Breast epithelium (tissue), 4 donors: ENCODE measurements at places on chromosomes 3 and 15. TPM values are rescaled to one million over a fixed set of nuclear protein-coding genes. Genes with fewer than 3 reads are reported as not detected.

DNA sequence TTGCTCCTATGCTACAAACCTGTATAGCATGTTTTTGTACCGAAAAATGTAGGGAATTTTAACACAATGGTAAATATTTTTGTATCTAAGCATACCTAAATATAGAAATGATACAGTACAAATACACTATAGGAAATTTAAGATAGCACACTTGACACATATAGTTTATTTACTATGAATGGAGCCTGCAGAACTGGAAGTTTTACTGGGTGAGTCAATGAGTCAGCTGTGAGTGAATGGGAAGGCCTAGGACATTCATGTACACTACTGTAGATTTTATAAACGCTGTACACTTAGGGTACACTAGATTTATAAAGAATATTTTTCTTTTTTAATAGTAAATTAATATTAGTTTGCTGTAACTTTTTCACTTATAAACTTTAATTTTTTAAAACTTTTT is 707.7 kb upstream of the EPHA6 start:
- no peak overlapping the region for H3K4me3 ChIP-seq
- H3K4me1 ChIP-seq = no peaks in the 10 kb centered on the region
- no peaks in the 10 kb centered on the region for H3K36me3 ChIP-seq

DNA sequence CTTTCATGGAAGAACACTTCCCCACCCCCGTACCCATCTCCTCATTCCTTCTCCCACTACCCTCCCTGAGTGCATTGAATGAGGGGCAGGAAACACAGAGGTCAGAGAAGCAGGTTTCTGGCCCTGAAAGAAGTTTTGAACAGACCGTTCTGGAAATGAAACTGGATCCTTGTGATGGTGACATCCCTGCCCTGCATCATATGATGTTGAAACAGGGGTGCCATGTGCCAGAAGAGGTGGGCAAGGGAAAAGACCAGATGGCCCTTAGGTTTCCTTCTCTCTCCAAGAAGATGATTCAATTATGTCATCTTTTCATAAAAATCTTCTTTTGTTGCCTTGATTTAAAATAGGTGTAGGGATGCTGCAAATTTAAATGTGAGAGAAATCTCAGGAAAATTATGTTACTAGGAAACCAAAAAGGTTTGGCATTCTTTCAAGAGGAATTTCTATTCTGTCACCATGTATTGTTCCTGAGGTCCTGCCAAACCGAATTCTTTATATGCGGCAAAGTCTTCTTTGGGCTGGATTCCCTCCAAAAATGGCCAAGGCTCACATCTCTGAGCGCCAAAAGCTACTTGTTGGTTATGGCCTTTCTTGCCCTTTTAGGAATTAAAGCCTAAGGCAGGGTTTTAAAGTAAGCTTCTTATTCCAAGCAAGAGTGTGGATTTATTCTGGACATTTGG is 19.9 kb upstream of the TNFAIP8L3 start:
- no peak for DNase-seq
- no peaks in the 10 kb centered on the region for H3K36me3 ChIP-seq
- no peaks in the 10 kb centered on the region for H3K4me1 ChIP-seq
- no peaks in the 10 kb centered on the region for H3K27me3 ChIP-seq

DNA sequence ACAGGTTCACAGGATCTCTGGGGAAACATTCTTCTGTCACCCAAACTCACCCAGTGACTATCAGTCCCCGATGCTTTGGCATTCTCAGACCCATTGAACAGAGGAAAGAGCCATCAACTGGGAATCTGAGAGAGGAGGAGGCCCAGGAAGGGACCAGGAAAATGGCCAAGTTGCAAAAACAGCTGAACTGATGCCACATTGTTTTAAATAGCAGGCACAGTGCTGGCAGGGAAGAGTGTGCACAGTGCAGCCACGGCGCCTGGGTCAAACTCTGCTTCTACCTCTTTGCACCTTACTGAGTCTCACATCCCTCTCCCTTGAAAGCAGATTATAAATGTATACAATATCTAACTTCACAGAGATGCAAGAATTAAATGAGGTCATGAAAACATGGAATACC is 66.4 kb downstream of the SRGAP3 start:
- H3K36me3 ChIP-seq = no peaks in the 10 kb centered on the region
- H3K27me3 ChIP-seq = no peaks in the 10 kb centered on the region
- H3K4me3 ChIP-seq = no peak overlapping the region

DNA sequence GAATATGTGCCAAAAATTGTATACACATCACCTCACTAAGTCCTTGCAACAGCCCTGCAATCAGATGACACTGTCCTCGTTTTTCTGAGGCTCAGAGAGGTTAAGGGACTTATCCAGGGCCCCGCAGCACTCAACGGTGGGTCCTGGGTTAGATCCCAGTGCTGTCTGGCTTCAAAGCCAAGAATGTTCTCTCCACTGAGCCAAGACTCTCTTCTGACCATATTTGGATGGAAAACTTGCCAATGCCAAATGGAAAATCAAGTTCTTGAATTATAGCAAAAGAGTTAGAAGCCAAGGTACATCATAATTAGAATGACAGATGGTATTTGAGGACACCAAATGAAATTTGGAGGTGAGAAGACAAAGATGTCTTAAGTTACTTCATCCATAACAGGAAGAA is 75.9 kb downstream of the NCEH1 start:
- no peaks in the 10 kb centered on the region for H3K4me1 ChIP-seq
- H3K4me3 ChIP-seq = no peak overlapping the region
- peak overlapping the region; percentile 46 for H3K27ac ChIP-seq
- DNase-seq = no peak
- H3K36me3 ChIP-seq = no peaks in the 10 kb centered on the region

The CHRNA3 gene
- 0.59 TPM for total RNA-seq

The SEMA3G gene
- total RNA-seq = 70.1 TPM

DNA sequence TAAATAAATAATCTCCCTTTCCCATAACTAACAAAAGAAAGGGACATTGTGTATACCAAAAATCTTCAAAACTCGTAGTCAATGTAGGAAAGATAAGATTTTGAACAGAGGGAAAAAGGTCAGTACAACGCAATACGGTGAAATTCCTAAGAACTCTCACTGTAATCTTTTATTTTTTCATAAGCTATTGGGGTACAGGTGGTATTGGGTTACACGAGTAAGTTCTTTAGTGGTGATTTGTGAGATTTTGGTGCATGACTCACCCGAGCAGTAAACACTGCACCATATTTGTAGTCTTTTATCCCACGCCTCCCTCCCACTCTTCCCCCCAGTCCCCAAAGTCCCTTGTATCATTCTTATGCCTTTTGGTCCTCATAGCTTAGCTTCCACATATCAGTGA is 718.0 kb downstream of the TBL1XR1 start:
- H3K4me1 ChIP-seq = no peaks in the 10 kb centered on the region
- no peak overlapping the region for H3K4me3 ChIP-seq

GRCh38 chr15:61169275-61169903 is 59.7 kb downstream of the RORA start:
- no peak for DNase-seq
- H3K27me3 ChIP-seq = no peaks in the 10 kb centered on the region
- H3K36me3 ChIP-seq = no peaks in the 10 kb centered on the region
- no peaks in the 10 kb centered on the region for H3K4me1 ChIP-seq

DNA sequence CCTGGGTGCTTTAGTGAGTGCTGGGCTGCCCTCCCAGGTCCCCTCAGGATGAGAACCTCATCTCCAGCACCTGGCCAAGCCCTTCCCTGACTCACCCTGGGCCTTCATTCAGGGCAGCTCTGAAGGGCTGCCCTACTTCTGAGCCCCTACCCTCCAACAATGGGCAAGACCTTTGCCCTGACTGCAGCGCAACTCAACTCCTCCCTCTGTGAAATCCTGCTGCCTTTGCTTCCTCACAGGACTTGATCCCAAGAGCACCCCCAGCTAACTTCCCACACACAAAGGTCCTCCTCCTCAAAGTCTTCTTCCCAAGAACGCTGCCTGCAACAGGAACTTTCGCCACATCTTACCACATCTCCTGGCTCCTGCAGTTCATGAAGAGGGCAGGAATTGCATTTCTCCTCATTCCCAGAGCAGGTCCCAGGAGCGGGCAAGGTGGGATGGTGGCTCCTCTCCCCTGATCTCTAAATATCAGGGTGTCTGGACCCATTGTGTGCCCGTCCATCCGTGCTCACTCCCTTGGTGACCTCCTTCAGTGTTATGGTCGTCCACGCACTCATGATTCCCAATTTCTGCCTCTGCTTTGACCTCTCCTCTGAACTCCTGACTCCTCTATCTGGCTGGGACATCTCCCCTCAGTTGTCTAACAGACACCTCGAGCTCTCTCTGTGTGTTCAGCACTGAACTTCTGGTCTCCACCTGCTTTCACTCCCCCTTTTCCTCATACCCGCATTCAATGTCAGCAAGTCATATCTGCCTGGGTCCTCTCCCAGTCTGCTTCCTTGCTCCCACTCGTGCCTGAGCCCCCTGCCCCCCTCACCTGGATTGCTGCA is 4.5 kb upstream of the SSUH2 start:
- H3K36me3 ChIP-seq = no peaks in the 10 kb centered on the region
- H3K27me3 ChIP-seq = no peaks in the 10 kb centered on the region
- DNase-seq = no peak
- H3K27ac ChIP-seq = no peak overlapping the region
- no peaks in the 10 kb centered on the region for H3K4me1 ChIP-seq
- no peak overlapping the region for H3K4me3 ChIP-seq

GRCh38 chr3:121718205-121718846 is 31.2 kb downstream of the GOLGB1 start:
- DNase-seq = no peak
- H3K27ac ChIP-seq = no peak overlapping the region
- peaks cover 12% of the 10 kb centered on the region for H3K36me3 ChIP-seq
- H3K4me1 ChIP-seq = no peaks in the 10 kb centered on the region
- no peaks in the 10 kb centered on the region for H3K27me3 ChIP-seq
